ENCODE measurements at places on chromosomes 6 and 20.

GRCh38 chr20:48933017-48933766 is 11.7 kb downstream of the ARFGEF2 start:
- no peak for DNase-seq

DNA sequence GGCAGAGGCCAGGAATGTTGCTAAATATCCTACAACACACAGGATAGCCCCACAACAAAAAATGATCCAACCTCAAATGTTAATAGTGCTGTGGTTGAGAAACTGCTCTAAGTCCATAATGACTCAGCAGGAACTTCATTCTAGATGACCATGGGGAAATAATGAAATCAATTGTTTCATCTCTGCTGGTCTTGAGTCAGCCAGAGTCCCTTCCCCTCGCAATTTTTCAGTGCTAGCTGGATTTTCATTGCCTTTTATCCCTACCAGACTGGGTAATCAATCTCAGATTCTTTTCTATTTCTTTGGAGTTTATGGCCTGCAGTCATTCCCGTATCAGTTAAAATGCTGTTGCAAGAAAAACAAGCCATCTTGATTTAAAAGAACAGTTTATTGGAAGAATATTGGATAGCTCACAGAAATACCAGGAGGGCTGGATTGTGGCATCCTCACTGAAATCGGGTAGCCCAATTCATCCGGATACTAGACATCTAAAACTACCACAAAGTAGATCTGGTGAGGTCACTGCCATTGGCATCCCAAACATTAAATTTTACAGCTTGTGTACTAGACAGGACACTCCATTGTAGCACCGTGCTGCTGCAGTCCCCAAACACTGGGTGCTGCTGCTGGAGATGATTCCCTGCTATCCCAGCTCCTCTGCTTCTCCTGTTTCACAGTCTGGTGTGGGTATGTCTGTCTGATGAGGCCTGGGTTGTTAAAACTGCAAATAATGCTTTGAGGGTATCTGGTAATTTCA is 30.3 kb upstream of the POPDC3 start:
- DNase-seq: no peak

GRCh38 chr6:90466154-90466940 is 120.5 kb downstream of the MAP3K7 start:
- DNase-seq: no peak

DNA sequence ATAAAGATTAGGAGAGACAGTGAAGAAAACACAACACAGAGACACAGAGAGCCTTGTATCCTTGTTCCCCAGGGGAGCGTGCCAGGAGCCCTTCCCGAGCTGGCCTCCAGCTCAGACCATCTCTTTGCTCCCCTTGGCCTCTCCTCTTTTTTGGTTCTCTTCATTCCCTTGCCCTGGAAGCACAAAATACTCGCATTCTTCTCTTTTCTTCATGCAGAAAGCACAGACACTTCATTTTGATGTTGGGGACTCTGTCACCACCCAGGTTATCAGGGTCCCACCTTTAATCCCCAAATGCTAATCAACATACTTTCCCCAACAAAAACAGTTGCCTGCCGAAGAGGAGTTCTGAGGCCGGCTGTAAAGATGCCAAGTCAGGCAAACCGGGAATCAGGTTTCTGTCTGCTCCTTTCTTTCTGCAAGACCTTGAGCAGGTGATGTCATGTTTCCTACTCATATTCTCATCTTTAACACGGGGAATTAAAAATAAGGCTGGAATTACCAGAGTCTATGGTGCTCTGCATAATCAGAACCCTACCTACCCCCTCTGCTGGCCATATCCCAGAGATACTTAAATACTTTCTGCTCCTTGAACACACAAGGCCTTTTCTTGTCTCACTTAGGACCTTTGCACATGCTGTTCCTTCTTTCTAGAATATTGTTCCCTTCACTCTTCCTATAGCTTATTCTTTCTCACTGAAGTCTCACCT is 21.7 kb downstream of the TGM6 start:
- DNase-seq: no peak

GRCh38 chr6:49530141-49530776 is 20.2 kb upstream of the C6orf141 start:
- no peak for DNase-seq

DNA sequence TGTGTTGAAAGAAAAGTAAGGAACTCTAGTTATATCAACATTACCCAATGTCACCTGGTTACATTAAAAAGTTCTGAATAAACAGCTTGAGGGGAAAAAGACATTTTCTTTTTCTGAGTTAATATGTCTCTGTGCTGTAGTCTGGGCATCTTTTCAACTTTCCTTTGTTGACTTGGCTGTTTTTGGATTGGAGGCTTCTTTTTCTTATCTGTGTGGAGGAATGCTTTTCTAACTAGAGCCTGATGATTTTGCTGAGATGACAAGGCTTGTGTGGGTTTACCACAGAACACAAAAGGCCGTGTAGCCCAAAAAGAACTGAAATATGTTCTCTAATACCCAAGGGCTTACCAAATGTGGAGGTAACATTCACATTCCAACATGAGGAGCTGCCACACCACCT is 161.8 kb downstream of the KCNQ5 start:
- no peak for DNase-seq

DNA sequence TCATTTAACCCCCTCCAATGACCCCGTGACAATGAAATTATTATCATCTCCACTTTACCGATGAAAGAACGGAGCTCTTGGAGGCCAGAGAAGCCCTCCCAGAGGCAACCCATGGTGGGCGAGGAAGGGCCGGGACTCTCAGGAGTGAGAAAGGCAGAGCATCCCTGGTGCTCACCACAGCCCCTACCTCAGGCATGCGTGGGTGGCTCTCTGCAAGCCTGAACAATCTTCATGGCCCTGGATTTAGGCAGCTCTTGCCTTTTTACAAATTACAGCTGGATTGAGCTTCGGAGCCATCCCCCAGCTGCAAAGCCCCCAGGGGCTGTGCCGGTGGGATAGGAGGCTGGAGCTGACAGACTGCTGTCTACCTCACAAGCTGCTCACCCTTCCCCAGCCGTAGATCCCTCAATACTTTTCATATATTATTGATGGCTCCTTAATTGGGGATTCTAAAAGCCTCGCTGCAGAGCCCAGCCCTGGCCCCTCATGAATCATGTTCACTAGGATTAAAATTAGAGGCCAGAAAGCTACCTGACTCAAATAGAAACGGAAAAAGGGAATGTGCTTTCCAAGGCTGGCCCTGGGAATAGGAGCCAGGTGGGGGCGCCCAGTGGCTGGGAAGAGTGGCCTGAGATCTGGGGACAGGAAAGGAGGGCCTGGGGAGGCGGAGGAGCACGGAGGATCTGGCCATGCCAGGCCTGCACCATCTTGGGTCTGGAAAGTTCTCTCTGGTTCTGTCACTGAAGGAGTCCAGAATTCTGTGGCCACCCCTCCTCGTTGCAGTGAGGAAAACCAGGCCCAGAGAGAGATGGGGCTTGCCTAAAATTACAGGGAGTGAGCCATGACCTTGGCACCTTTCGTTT is 29.1 kb downstream of the CPNE5 start:
- DNase-seq: no peak

GRCh38 chr6:142518126-142518525 is 216.3 kb downstream of the ADGRG6 start:
- no peak for DNase-seq

- DNase-seq: no peak
These were observed 43.9 kb downstream of the TNFAIP3 start for GRCh38 chr6:137910843-137911456.

- no peak for DNase-seq
These were observed at the start of gene SYNGAP1 for GRCh38 chr6:33419580-33420490. Gene SYNGAP1 (plus strand): TSS chr6:33420065. CDS start chr6:33420265, 200 bp downstream.

- DNase-seq: no peak
These were observed at the start of gene PGBD1 for GRCh38 chr6:28281288-28282064. Gene PGBD1 (plus strand): TSS chr6:28281572. CDS start chr6:28283814, 2,242 bp downstream.

GRCh38 chr20:23120936-23121750 is 35.0 kb upstream of the CD93 start:
- no peak for DNase-seq

DNA sequence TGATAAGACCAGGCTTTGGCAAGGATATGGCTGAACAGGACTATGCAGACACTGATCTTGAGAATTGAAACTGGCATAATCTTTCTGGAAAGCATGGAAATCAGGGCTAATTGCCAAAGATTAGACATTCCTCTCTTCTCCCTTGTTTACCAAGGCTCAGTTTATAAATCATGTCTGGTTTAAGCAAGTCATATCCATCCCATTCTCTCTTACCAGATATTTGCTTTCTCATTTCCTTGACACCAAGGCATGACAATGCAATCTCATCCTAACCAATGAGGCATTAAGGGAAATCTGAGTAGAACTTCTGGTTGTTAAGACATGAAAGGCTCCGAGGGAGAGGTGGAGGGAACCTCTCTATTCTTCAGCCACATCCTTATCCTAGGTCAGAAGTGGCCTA is 110.3 kb upstream of the CEP85L start:
- no peak for DNase-seq

GRCh38 chr20:34945315-34946077 is 10.1 kb downstream of the GSS start:
- no peak for DNase-seq

DNA sequence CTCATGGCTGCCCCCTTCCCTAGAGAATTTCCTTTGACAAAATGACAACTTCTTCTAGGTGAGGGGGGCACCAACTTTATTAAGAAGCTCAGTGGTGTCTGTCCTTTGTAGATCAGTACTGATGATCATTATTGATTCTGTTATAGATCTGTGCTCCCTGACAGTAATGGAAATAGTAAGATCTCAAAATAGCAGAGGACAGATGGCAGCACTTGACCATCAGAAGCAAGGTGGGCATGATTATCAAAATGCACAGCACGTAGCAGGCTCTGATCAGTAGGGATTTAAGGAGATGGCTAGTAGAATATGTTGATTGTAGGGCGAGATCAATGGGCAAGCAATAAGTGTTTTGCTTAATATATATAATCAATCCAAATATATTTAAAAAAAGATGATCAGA is 208.6 kb upstream of the HDDC2 start:
- DNase-seq: no peak

DNA sequence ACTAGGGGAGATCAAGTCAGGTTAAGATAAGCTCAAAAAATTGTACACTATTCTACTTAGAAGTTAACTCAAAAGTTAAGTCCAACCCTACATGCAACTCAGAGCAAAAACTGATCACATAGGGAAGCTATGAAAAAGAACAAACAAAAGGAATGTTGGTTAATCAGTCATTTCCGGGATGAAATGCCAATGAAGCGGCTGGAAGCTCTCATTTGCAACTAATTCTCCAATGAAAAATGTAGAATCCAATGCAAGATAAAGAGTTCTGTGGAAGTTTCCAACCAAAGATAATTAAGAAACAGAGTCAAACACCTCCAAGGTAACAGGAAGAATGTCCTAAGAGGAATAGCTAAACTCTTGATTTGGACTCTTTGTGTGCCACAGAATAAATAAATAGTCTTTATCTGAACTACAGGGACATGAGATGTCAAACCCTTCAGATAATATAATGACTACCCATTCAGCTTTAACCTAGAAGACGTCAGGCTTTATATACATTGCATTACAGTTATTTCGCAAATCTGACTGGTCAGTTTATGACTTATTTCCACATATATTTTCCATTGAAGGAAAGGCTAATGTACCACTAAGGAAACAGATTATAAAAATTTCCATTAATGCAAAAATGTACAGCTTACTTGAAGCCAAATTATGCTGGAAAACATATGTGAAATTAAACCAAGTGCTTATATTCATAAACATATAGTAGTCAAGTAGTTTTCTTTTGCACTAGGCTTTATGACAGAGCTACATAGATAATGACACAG is 48.0 kb upstream of the DST start:
- no peak for DNase-seq

GRCh38 chr20:45088247-45088646 is 12.7 kb downstream of the KCNS1 start:
- no peak for DNase-seq

- DNase-seq: no peak
These were observed 115.2 kb upstream of the FAM184A start for GRCh38 chr6:119193707-119194106.

DNA sequence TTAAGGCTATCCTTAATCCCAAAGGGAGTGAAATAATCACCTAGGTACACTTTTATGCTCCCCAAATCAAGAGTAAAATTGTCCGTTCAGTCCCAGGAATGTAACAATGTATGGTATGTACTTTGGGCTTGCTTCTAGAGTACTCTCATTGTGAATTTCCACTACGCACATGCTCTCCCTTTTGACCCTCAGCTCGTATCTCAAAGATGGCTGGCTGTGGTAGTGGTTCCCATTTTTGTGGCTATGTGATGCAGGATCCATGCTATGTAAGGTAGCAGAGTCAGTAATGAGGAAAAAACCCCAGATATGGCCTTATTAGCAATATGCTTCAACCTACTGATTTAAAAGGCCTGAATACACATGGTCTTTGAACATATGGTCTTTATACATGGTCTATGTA is 133.7 kb downstream of the DST start:
- no peak for DNase-seq

DNA sequence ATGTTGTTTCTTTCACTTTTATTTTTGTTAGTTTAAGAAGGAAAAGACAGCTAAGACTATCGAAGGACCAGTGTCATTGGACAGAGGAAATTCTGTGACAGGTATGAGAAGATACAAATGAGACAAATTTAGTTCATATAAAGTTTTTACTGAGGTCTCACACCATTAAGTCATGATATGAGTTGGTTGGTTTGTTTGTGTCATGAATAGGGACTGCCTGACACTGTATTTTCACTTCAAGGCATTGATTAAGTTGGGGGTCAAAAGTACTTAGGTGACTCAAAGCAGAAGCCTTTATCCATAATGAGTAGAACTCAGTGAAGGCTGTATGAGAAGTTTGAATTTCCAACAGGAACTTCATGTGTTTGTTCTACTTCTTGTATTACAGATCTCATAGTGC is 21.3 kb upstream of the HIVEP2 start:
- no peak for DNase-seq

- no peak for DNase-seq
These were observed 208.7 kb downstream of the PHF3 start for GRCh38 chr6:63844287-63844686.

DNA sequence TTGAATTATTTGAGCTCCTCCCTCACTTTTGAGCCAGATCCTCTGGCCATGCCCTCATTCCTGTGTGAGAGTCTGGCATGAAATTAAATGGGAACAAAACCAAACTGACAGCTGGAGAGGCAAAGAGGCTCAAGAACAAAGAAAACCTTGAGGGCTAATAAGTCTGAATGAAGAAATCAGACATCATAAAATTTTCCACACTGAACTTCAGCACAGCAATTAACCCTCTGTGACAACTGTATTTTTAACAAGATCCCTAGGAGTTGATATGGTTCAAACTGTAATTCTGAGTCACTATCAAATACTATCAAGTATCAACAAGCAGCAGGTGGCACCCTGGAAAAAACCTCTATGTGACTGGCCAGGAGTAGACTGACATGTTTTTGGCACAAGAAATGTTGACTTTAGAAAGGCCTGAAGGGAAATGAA is 109.4 kb upstream of the EMILIN3 start:
- no peak for DNase-seq

DNA sequence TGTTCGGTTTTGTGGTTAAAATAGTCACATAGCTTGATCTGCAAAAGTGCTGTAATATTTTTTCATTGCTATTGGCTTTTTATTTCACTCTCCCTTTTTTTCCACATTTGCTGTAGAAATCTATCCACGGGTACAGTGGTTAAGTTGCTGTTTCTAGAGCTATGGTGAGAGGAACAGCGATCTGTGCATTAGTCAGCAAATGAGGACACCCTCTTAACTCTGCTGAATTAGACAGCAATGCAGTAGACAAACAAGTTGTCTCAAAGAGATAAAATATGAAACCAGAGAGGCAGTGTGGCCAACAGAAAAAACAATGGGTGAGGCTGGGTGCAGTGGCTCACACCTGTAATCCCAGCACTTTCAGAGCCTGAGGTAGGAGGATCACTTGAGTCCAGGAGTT is 17.6 kb upstream of the SYNJ2 start:
- DNase-seq: no peak

All from CD4-positive, CD25-positive, alpha-beta regulatory T cell (primary cell).